Fibroblast of the aortic adventitia (primary cell): ENCODE measurements at places on chromosomes 3 and 15. TPM values are rescaled to one million over a fixed set of nuclear protein-coding genes. Genes with fewer than 3 reads are reported as not detected.

Gene ROPN1
- total RNA-seq = not detected in 2 replicates

GRCh38 chr3:52196977-52197376 lies 983 bp upstream of the ALAS1 start:
- no peak for DNase-seq

DNA sequence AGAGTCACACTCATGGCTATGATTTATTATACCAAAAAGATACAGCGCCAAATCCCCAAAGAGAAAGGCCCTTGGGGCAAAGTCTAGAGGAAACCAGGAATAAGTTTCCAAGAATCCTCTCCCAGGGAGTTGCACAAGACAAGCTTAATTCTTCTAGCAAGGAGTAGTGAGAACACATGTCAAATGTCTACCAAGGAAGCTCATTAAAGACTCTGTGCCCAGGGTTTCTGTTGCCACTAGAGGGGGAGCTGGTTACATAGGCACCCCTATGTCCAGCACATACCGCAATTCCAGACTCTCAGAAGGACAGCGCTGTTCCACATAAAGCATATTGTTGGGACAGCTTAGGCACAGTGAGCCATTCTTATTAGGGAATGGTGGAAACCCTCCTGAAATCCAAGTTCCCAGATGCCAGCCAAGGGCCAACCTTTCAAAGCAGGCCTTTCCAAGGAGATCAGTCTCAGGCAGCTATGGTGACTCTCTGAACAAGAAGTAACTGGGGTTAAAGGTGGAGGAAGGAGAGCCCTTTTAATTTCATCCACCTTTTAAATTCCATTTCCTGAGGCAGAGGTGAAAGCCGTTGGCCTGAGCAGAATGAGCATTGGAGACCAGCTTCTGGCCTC lies 194.2 kb downstream of the UACA start:
- peak; percentile 82 for DNase-seq

DNA sequence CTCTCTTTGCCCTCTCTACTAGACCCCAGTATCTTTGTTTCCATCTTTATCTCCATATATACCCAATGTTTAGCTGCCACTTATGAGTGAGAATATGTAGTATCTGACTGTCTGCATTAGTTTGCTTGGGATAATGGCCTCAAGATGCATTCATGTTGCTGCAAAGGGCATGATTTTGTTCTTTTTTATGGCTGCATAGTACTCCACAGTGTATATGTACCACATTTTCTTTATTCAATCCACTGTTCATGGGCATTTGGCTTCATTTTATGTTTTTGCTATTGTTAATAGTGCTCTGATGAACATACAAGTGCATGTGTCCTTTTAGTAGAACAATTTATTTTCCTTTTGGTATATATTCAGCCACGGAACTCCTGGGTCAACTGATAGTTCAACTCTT lies 671.5 kb upstream of the GRM7 start:
- no peak for DNase-seq

DNA sequence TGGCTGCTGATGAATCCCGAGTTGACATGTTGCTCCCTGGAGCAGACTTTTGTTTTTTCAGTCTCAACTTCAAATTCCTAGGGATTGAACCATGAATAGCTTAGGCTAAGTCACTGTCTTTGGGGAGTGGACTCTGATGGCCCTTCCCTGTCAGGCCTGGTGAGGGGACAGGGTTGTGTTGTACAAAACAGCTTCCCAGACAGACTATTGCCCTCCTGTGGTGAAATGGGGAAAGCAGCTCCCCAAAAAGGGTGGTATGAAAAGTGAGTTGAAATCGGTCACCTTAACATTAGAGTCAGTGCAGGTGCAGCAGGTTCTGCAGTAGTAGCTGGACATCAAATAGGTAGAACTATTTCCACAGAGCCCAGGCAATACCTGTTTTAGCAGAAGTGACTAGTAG lies 775.6 kb downstream of the ROBO2 start:
- DNase-seq = no peak

GRCh38 chr15:100880139-100880896 lies 687 bp downstream of the ALDH1A3 start:
- DNase-seq = peak; percentile 35

Gene LRTM1
- not detected in 2 replicates for total RNA-seq

- DNase-seq = no peak
Observed at GRCh38 chr15:96321639-96322535, 8.6 kb upstream of the NR2F2 start.

Gene TNIK
- 21.5 and 24.2 TPM in 2 replicates for total RNA-seq

GRCh38 chr15:32824777-32825176 lies 107.0 kb downstream of the GREM1 start:
- peak; percentile 81 for DNase-seq

DNA sequence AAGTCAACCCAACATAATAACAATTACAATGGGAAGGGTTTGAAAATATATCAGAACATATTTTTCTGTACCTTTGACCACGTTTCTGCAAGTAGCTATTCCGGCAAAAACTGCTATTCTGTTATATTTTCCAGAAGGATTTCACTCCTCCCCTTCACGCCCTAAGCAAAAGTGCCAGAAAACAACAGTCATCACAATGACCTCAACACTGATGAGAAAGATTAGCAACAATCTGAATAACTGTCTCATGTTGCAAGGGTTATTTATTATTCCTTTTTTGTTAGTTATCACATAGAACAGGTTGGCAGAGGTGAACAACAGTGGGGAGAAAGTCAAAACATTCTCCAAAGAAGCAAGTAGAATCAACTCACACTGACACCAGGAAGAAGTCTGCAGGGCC lies 269.4 kb upstream of the ARRDC4 start:
- no peak for DNase-seq

DNA sequence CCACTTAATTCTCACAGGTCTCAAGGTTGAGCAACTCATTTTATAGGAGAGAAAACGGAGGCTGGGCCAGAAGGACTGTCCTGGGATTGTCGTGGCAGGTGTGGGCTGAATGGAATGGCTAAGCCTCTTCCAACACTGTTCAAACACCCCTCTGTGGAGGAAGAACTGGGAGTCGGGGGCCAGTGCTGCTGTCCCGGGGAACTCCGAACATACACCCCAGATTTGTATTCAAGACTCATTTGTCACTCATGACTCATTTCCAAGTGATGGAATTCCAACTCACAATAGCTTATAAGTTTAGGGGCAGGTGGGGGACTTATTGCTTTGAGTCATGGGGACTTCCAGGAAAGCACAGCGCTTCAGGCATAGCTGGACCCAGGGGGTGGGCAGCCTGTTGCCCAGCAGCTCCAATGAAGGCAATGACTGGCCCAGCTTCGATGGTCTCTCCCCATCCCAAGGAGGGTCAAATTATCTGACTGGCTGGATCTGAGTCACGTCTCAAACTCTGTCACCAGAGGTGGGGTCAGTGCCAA lies 72.5 kb downstream of the TM2D3 start:
- DNase-seq = no peak
